ENCODE measurements at places on chromosomes 12 and 14. TPM values are rescaled to one million over a fixed set of nuclear protein-coding genes. Genes with fewer than 3 reads are reported as not detected.

- no peaks in the 10 kb centered on the region for H3K36me3 ChIP-seq
- no peak overlapping the region for H3K4me3 ChIP-seq
- DNase-seq, result no peak
- H3K27me3 ChIP-seq, result no peaks in the 10 kb centered on the region
- no peaks in the 10 kb centered on the region for H3K4me1 ChIP-seq
These were observed 11.4 kb downstream of the GPR19 start for GRCh38 chr12:12684375-12685106.

DNA sequence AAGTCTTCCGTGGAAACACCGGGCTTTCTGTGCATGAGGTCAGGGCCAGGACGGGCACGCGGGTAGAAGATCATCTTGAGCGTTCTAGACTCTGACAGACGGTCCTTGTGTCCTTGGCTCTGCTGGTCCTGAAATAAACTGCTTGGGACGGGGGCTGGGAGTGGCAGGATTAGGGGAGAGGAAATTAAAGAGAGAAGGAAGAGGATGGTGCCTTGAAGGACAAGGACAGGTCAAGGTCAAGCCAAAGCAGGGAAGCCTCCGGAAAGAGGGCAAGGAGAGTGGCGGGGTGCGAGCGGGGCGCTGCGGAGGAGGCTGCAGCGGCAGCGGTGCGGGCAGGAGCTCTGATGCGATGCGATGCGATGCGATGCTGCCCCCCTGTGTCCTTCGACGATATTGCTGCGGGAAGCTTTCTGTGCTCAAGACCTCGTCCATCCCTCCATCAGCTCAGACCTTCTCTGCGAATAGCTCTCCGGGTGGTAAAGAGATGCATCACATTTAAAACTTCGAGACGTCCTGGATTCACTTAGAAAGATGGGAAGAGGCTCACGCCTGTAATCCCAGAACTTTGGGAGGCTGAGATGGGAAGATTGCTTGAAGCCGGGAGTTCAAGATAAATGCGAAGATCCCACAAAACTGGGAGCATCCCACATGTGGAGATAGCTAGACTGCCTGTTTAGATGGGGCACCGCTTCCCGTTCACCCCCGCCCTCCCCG is 110.1 kb upstream of the TMEM132D start:
- H3K4me3 ChIP-seq, result no peak overlapping the region
- no peak for DNase-seq
- H3K27ac ChIP-seq, result no peak overlapping the region
- H3K36me3 ChIP-seq, result no peaks in the 10 kb centered on the region
- no peaks in the 10 kb centered on the region for H3K4me1 ChIP-seq

The RBM25 gene
- 58.2 TPM for total RNA-seq

The TEX52 gene
- total RNA-seq, result not detected

The AVPR1A gene
- total RNA-seq, result 9.8 TPM

The RHEBL1 gene
- total RNA-seq, result 1.7 TPM

The FAM181A gene
- not detected for total RNA-seq

Measured in vagina (tissue), 2 donors.